Stimulated activated CD4-positive, alpha-beta T cell treated with anti-CD3 and anti-CD28 coated beads, Interleukin-2, amount 100 ng/mL, for 4 hours (primary cell): ENCODE measurements at places on chromosomes 3 and 15.

DNA sequence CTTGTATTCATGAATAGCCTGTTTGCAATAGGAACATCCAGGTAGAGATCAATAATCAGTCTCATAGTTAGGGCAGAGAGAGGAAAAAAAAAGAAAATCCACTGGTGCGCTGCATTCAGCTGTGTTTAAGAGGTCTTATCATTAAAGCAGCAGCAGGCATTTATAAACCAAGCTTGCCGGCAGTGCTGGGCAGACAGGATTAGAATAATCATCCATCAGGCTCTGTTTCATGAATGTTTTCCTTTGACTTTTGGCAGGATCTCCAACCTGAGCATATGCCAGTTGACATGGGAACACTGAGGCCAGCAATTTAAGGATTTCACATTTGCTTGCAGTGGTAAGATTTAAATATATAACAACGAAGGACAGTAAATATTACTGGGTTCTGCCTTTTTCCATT, 305.2 kb upstream of the SEMA6D start:
- DNase-seq: no peak

DNA sequence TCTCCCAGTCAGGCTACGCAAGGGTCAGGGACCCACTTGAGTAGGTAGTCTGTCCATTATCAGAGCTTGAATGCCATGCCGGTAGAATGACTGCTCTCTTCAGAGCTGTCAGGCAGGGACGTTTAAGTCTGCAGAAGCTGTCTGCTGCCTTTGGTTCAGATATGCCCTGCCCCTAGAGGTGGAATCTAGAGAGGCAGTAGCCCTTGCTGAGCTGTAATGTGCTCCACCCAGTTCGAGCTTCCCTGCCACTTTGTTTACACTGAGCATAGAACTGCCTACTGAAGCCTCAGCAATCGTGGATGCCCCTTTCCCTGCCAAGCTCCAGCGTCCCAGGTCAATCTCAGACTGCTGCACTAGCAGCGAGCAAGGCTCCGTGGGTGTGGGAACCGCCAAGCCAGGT, 57.5 kb upstream of the SETMAR start:
- DNase-seq: no peak

- DNase-seq: no peak
Observed at GRCh38 chr3:42855547-42856380, 19.9 kb downstream of the CYP8B1 start.

DNA sequence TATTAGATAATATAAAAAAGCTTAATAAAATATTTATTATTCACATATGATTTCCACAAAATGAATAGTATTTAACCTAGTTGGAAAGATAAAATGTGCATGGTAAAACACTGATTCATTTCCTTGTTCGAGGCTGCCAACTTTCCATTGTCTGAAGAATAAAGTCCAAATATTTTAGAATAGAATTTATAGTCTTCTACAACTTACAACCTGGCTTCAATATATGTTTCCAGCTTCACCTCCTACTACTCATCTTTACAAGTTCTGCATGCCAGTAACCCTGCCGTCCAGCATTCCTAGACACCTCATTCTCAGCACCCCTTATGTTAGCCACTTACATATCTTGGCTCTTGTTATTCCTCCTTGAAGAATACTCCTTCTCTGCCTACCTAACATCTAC, 244.5 kb downstream of the FGF12 start:
- DNase-seq: no peak

DNA sequence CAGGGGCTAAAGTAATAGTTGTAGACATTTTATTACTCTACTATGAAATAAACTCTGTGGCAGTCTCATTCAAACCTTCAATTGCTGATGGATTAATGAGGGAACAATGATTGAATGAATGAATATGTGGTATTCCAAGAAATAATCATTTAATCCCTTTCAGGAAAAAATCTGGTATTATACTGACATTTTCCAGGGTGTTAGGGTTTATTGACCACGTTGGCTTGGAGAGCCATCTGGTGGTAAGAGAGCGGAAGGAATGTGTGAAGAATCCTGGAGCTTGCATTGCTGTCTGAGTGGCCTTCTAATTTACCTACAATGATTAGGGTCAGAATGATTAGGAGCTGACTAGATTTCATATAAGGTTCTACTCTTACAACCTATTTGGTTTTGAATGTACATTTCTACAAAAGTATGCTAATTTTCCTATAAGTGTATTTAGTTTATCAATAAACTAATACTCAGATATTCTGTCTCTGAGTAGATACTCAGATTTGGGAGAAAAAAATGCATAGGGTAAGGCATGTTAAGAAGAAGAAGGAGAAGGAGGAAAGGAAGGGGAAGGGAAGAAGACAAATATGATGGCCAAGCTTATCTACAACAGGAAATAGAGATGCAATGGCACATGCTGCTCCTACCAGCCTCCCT, 249.9 kb downstream of the ROBO1 start:
- no peak for DNase-seq

GRCh38 chr15:60195611-60196010, 191.5 kb downstream of the FOXB1 start:
- DNase-seq: no peak

DNA sequence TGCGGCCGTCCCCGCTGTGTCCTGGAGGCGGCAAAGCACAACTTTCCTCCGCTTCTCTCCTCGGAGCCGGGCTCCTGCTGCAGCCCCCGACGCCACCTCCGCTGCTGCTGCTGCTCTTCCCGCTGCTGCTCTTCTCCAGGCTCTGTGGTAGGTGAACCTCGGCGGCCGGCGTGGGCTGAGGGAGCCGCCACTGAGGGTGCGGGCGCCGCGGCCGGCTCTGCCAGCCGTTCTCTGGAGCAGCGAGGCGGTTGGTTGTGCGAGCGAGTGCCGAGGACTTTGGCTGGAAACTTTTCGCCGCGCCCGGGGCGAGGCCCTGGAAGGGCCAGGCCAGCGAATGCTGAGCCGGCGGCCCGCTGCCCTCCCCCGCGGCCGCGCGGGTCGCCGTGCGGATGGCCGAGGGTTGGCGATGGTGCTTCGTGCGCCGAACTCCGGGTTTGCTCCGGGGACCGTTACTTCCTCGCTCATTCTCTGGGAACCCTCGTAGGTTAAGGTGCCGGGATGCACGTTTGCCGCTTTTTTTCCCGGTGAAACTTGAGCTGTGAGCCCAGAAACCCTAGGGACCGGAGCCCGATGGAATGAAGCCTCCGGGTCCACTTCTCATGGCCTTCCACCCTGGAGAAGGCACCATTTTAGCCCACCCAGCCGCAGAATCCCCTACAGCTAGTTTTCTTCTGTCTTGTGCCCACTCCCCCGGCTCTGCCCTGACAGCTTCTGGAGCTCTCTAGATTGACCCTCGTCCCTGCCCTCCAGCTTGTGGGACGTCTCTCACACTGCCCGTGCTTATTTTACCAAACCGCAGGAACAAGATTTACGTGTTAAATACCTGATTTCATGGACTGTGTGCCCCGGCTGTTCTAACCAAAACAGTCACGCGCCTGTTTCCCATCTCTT, 660 bp downstream of the NECTIN3 start:
- peak; percentile 14 for DNase-seq

DNA sequence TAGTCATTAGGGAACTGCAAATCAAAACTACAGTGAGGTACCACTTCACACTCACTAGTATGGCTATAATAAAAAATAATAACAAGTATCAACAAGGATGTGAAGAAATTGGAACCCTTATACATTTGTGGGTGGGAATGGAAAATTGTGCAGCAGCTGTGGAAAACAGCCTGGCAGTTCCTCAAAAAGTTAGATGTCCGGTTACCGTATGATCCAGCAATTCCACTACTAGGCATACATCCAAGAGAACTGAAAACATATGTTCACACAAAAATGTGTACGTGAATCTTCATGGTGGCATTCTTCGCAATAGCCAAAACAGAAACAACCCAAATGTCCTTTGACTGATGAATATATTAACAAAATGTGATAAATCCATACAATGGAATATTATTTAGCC, 187.9 kb upstream of the LYSMD4 start:
- DNase-seq: no peak

DNA sequence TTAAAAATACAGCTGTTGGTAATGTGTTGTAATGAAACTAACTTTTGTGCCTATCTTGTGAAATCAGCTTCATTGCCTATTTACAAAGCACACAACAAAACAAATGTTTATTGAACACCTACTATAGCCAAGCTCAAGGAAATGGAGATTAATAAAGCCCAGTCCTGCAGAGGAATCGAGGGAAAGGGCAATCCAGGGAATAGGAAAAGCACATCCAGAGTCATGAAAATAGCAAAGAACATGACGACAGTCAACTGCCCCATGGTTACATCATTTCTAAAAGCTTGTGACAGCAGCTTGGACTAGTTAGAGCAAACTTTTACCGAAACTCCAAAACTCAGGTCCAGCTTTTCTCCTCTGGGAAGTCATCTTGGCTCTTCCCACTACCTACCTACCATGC, 157.3 kb downstream of the LIPC start:
- no peak for DNase-seq

GRCh38 chr3:194257151-194257621, 93.9 kb downstream of the CPN2 start:
- no peak for DNase-seq

DNA sequence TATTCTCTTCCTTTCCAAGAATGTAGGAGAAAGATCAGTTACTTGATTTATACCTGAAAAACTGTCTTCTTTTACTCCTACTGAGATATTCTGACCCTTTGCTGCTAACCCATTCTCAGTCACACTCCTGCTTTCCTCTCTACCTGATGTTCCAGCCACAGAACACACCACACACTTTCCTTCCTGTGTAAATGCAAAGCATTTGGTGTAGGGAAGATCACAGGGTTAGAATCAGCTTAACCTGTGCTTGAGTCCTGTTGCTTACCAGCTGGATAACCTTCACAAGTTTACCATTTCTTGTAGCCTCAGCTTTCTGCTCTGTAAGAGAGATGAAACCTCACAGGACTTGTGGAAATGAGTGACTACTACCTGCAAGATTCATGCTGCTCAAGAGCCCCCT, 489.8 kb upstream of the GOLIM4 start:
- DNase-seq: no peak

DNA sequence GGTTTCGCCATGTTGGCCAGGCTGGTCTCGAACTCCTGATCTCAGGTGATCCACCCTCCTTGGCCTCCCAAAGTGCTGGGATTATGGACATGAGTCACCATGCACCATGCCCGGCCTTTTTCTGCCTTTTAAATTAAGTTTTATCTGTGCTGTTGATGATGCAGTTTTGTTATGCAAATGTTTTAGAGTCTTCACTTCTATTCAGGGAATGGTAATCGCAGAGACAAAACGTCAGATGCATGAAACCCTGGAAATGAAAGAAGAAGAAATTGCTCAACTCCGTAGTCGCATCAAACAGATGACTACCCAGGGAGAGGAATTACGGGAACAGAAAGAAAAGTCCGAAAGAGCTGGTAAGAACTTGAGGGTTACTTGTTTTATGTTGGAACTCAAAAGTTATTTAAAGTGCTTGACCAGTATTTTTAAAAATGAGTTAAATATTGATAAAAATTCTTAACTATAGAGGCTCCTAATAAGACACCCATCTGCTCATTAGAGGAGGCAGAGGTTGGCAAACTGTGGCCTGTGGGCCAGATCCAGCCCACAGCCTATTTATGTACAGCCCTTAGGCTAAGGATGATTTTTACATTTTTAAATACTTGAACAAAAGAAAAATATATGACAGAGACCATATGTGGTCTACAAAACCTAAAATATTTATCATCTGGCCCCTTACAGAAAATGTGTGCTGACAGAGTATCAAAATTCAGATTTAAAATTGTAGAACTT, 127.8 kb upstream of the LRRFIP2 start:
- DNase-seq: no peak

- peak; percentile 10 for DNase-seq
Observed at GRCh38 chr3:17179381-17180205, 294.8 kb downstream of the PLCL2 start.

DNA sequence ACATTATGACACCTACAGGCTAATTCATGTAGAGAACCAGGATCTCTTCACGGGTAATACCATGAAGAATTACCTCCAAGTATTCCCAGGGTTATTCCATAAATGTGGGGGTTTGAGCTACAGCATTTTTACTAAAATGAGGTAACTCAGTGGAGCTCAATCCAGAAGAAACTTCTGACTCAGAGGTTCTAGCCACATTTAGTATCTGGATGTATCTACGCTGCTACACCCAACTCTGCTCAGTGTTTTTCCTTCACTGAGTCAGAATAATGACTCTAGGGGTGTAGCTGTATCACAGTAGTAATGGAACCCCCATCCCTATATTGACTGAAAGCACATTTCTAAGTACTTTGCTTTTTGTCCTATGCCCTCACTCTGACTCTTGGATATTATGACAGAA, 52.4 kb downstream of the COPS2 start:
- DNase-seq: no peak

GRCh38 chr3:160365869-160366522, 33.0 kb downstream of the IFT80 start:
- DNase-seq: no peak

GRCh38 chr15:96029172-96029571, 301.3 kb upstream of the NR2F2 start:
- DNase-seq: no peak

DNA sequence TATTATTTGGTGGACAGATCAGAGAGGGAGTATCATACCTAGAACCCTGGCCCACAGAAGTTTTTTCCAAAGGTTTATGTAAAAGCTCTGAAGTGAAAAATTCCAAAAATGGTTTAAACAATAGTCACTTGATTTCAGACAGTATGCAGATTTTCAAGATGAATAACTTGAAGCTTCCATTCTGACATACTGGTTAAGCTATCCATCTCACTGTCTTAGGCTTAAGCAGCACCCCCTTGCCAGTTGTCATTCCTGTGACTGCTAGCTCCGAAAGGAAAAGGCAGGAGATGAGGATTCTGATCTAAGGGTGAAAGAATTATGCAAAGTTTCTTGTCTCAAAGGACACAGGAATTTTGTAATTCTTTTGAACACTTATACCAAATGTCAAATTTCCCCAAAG, 337.5 kb upstream of the THBS1 start:
- no peak for DNase-seq

DNA sequence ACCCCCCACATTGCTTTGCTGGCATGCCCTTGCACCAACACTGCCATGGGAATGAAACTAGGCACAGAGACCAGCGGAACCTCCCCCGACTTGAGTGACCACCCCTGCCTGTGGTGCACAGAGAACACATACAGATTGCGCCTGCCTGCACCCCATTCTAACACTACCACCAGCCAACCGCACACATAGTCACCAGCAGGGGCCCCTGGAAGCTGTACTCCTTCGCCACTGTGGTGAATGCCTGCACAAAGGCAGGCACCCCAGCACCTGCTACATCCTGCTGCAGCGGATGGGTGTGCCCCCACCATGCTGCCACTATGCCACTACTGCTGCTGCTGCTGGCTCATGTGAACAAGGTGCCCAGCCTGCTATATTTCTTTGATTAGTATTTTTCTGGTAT, 27.4 kb upstream of the DNAAF4 start:
- DNase-seq: no peak

GRCh38 chr15:32029862-32030781, at the start of gene CHRNA7:
CHRNA7 (plus strand) TSS chr15:32030515; CDS start chr15:32030595, 80 bp downstream.
- DNase-seq: no peak
